ENCODE measurements at places on chromosomes 11 and 22. TPM values are rescaled to one million over a fixed set of nuclear protein-coding genes. Genes with fewer than 3 reads are reported as not detected.
A peak's percentile ranks its signal among the peaks of the same experiment; 100 is the strongest.

GRCh38 chr22:44523981-44524759 is 26.1 kb upstream of the RTL6 start:
- DNase-seq = peak; percentile 51

BATF2 gene
- 1.1 TPM for total RNA-seq

HPS4 gene
- 46.4 TPM for total RNA-seq

MCAM gene
- total RNA-seq = 563 TPM

FREY1 gene
- total RNA-seq = not detected

- peak; percentile 56 for DNase-seq
Observed at GRCh38 chr11:109939166-109939810, 153.9 kb upstream of the ZC3H12C start.

CEP126 gene
- 0.82 TPM for total RNA-seq

DNA sequence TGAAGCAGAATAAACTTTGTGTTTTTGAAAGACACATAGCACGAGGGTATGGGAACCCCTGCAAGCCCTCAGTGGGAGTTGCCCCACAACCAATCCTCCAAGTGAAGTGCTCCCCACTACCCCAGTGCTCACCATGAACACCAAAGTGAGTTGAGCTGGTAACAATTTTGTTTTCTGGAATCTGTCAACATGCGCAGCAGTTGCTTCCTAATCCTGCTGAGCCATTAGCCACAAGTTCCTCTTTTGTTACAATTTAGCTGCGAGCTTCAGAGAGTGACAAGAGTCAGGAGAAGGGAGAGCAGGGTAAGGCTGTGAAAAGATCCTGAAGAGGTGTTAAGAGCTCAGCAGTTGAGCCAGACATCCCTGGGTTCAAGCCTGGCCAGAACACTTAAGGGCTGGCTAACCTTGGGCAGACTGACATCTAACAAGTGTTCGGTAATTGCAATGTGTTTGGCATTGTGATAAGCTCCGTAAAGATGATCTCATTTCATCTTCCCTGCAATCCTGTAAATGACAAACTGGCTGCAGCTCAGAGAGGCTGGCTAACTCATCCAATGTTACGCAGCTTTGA is 24.1 kb upstream of the ASPHD2 start:
- DNase-seq = no peak

GRCh38 chr11:122523846-122524805 is 131.4 kb upstream of the UBASH3B start:
- no peak for DNase-seq

DNA sequence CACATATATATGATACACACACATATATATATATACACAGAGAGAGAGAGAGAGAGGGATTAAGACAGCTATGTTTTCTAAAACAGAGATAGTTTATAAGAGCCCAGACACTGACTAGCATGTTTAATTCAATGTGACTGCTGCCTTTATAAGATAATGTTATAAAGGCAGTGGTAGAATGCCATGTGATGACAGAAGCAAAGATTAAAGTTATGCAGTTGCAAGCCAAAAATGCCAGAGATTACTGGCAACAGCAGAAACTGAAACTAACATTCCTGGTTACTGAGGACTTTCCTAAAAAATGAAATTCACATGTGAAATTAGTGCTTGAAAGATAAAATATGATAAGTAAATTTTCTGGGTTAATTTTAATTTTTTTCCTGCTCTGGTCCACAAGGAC is 1888.9 kb downstream of the LRRC4C start:
- DNase-seq = no peak

GRCh38 chr11:92596596-92597317 is 372.1 kb downstream of the FAT3 start:
- DNase-seq = peak; percentile 19

MS4A3 gene
- not detected for total RNA-seq

DNA sequence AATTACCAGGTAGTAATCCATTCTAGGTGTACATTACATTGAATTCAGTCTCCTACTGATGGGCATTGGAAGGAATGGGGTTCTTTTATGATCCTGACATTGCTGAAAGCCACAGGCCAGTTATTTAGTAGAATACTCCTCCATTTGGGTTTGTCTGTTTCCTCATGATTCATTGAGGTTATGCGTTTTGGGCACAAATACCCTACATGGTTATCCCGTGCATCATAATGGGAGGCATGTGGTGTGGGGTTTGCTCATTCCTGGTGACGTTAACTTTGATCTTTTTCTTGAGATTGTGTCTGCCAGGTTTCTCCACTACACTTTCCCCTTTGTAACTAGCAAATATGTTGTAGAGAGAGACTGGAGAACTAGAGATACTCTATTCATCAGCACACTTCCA is 5.5 kb downstream of the FOLR3 start:
- peak; percentile 83 for DNase-seq

SOX6 gene
- total RNA-seq = 4.1 TPM

GRCh38 chr11:43789700-43790443 is 90.8 kb upstream of the ALKBH3 start:
- peak; percentile 62 for DNase-seq

- DNase-seq = no peak
Observed at GRCh38 chr11:122229481-122230384, 113.7 kb upstream of the BLID start.

RIN1 gene
- total RNA-seq = 3.8 TPM

DNA sequence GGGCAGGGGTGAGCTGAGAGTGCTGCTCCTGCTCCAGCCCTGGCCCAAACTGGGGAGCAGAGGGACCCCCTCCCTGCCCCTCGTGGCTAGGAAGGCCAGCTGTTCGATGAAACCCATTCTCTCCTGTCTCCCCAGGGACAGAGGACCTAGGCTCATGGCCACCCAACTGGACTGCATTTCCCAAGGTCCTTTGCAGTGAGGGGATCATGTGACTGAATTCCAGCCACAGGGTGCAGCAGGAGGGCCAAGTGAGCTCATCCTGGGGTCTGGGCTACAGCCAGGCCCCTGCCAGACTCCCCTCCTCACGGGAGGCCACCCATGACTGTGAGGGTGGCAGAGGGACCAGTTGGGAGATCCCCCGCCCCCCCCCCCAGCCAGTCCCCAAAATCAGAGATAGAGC is 777.6 kb downstream of the TBC1D22A start:
- DNase-seq = no peak

CRYAB gene
- 23.9 TPM for total RNA-seq

RGL4 gene
- not detected for total RNA-seq

DNA sequence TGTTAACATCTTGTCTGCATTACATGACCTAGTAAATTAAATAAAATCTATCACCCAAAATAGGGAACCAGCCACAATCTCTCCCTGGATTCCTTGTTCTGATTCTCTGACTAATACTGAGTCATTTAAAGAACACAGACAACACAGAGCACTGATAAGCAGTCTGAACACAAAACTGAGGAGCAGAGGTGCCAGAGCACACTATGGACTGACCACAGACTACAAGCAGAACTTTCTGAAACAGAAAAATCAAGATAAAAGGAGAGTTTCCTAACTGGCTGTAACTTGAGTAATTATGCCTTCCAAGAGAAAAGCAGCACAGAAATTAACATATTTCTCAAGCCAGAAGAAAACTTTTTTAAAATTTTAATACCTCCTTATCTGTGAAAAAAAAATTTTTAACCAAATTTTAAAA is 128.8 kb downstream of the SGSM3 start:
- DNase-seq = peak; percentile 88

GRCh38 chr11:123103326-123103980 is 41.5 kb upstream of the HSPA8 start:
- no peak for DNase-seq

TRIM48 gene
- not detected for total RNA-seq

DNA sequence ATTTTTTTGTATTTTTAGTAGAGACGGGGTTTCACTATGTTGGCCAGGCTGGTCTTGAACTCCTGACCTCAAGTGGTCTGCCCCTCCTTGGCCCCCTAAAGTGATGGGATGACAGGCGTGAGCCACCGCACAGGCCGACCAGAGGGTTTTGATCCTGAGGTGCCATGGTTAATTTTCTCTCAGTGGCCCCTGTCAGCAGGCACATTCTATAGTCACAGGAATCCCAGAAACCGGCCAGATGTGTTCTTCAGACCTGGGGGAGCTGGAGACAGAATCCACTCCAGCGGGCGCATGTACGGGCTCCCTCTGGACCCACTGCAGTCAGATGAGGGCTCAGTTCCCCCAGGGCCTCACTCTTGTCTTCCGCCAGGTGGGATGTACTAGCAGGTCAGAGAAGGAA is 17.0 kb downstream of the IGLL1 start:
- DNase-seq = no peak

GRIK4 gene
- 0.14 TPM for total RNA-seq

DNA sequence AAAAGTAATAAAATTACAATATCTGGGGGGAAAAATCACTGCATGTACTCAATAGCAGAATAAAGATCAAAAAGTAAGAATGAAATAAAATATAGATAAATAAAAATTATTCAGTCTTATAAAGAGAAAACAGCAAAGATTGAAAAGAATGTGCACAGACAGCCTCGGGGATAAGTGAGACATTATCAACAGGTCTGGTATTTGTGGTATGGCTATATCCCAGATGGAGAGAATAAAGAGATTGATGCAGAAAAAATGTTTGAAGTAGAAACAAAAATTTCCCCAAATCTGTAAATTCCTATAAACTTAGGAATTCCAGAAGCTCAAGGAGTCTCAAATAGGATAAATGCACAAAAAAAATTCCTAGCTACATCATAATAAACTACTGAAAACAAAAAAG is 74.5 kb upstream of the LUZP2 start:
- no peak for DNase-seq

GRCh38 chr11:80240245-80240644 is 799.4 kb upstream of the TENM4 start:
- DNase-seq = no peak

DNA sequence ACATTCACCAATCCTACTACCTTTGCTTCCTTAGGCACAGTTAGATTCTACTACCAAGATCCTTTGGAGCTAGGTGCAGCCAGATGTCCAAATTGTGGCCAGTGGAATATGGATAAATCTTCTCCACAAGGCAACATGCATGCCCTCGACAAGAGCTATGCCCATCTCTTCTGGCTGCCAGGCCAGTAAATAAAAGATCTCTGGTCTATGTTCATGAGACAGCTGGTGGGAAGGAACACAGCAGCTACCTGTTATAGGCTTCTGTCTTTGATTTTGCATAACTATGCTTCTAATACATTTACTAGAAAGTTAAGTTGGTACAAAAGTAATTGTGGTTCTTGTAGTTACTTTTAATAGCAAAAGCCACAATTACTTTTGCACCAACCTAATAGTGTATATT is 182.7 kb downstream of the DLG2 start:
- no peak for DNase-seq

GRCh38 chr11:66971488-66971887 is 3.6 kb upstream of the C11orf86 start:
- no peak for DNase-seq

MEI1 gene
- total RNA-seq = 3.4 TPM

GRCh38 chr11:124791626-124792341 is 8.4 kb downstream of the MSANTD2 start:
- no peak for DNase-seq

- DNase-seq = no peak
Observed at GRCh38 chr11:11427140-11427539, 74.1 kb upstream of the CSNK2A3 start.

DNA sequence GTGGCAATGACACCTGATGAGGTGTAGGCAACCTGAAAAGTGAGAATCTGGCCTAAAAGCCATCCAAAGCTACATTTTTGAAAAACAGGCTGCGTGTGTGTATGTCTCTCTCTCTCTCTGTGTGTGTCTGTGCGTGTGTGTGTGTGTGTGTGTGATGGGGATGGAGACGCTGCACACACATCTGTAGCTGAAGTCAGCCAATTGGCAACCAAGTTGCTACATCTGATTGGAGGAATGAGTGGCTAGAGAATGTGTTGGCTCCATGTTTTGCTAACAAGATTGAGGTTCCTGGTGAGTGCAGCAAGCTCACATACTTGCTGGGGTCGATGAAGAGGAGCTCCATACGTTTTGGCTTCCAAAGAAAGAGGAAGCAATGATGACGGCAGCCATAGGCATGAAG is 311.4 kb upstream of the NCAM1 start:
- no peak for DNase-seq
